Activated effector memory CD4-positive, alpha-beta T cell treated with Interleukin-2 at 50 U/mL for 16 hours (primary cell): ENCODE measurements at places on chromosomes 5 and 9.
A peak's percentile ranks its signal among the peaks of the same experiment; 100 is the strongest.

DNA sequence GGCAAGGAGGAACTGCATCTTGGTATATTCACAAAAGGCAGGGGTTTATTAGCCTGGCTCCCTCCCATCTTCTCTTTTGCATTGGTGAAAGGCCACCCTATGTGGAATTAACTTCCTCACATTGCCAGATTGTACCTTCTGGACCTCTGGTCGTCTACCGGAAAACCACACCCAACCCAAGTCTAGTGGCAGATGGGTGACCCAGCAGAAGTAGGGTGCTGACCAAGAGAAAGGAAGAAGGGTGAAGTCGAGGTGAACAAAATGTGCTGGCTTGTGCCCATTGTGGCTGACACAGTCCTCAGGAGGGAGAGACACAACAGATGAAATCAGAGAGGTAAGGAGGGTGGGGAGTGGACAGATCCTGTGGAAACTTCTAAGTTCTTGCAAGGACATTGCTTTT lies 39.8 kb upstream of the DAP start:
- DNase-seq: no peak

GRCh38 chr9:27749838-27750237 lies 176.6 kb upstream of the C9orf72 start:
- DNase-seq: no peak

DNA sequence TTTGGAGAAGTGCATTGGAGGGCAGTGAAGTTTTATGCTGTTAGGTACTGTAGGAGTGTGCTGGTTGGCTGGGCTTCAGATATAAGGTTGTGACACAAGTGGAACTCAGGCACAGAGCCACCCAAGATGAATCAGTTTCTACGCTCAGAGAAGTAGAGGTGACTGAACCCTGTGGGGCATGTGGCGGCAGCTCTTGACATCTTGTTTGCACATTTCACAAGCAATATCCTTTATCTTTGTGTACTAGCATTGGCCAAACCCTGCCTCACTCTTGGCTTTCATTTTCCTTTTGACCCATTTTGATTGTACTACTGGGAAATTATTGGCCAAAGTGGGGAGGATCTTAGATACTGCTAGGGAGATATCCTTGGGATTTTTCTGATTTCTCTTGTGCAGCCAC lies 110.0 kb downstream of the PSAT1 start:
- no peak for DNase-seq

DNA sequence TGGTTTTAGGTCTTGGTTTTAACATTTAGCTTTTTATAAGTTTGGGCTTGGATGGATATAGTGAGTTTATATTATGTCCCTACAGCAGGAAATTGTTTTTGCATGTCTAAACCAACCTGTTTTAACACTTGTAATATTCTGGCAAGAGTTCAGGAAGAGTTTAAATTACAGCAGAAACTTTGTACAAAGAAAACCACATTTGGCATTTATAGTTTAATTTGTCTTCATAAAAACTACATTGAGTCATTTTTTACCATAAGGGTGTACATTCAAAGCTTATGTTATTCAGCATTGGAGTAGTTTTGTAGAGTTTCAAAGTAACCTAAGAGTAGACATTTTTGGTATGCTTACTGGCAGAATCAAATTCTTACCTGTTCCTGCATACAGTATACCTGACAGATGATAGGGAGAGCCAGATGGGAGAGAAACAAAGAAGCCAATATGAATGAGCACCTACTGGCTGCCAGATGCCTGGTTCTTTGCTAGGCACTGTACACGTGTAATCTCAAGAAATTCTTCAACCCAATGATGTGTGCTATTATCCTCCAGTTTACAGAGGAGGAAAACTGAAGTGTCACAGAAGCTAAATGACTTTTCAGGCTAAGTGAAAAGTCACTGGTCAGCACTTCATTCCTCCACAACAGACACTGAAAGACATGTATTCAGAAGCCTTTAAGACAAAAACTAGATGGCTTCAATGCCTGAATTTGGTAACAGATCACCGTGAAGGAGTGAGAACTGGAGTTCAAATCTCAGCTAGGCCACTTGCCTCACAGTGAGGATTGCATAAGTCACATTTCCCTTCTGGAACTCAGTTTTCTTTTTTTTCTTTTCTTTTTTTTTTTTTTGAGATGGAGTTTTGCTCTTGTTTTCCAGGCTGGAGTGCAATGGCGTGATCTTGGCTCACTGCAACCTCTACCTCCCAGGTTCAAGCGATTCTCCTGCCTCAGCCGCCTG lies 25.9 kb upstream of the ECM2 start:
- DNase-seq: no peak

- DNase-seq: no peak
These were observed 27.1 kb downstream of the RFX3 start for GRCh38 chr9:3498691-3499090.

GRCh38 chr9:133403766-133404453 lies 13.9 kb downstream of the REXO4 start:
- peak; percentile 37 for DNase-seq

GRCh38 chr9:100021931-100022330 lies 76.9 kb downstream of the ERP44 start:
- DNase-seq: no peak

- DNase-seq: no peak
These were observed 35.7 kb upstream of the LURAP1L start for GRCh38 chr9:12739014-12739652.

DNA sequence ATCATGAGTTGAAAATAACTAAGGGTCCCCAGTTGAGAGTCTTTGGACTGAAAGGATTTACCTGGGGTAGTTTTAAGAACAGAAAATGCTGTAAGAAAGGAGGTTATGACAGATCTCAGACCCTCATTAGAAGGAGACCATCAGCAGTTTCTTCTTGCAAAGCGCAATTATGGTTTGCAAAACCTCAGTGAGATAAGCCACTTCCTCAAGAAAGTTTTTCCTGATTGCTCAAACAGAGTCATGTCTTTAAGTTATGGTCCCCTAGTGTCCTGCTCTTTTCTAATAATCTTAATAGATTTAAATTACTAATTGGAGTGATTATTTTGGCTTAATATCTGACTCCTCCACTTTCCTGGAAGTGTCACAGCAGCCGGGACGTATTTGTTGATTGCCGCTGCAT lies 293.2 kb upstream of the KLF4 start:
- no peak for DNase-seq

DNA sequence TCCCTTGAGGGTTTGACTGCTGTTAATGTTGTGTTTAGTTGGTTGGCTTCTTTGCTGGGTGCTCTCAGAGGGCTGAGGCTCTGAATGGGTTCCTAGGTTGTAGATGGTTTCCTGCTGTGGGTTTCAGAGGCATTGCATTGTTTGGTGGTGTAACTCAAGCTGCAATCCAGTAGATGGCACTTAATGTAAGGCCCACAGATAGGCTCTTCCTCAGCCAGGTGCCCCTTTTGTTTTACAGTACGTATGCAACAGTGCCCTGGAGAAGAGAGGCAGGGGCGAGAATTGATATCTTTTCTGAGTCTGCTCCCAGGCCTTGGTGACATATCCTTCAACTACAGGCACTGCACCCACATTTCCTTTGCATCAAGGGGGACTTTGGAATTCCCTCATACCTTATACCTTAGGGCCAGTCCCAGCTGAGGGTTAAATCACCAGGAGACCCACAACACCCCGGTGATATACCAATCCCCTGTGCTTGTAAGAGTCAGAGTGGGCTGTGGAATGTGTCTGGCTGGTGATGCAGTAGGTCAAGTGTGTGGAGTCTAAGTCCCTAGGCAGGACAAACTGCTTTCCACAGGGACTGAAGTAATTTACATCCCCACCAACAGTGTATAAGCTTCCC lies 7.0 kb upstream of the UGT3A2 start:
- no peak for DNase-seq

GRCh38 chr5:101687349-101687985 lies 608.6 kb downstream of the SLCO4C1 start:
- DNase-seq: no peak

- DNase-seq: no peak
These were observed 47.7 kb upstream of the CDH12 start for GRCh38 chr5:22900801-22901310.

GRCh38 chr5:154547551-154547950 lies 69.5 kb upstream of the HAND1 start:
- no peak for DNase-seq

- DNase-seq: no peak
These were observed at the start of gene SHISAL2B for GRCh38 chr5:64690417-64691151. TSS of gene SHISAL2B (plus strand) at chr5:64690503. CDS start at chr5:64690624, 121 bp downstream.

DNA sequence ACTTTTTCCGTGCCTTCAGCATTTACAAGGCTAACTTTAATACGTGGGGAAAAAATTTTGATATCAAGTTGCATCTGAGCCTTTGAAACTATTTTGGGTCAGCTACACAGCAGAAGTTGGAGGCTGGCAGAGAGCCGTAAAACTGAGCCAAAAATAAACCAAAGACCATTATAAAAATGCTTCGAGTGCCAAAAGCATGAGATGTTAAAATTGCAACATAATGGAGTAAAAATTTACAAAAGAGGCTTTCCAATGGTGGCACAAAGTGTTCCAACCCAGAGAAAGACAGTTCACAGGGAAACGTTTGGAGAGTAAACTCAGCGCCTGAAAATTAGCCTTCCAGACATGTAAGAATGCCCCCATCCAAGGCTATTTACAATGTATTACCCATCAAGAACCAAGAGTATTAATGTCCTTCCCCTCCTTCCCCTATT lies 190.3 kb downstream of the TLE1 start:
- no peak for DNase-seq

- DNase-seq: no peak
These were observed 1953.8 kb downstream of the MAT2B start for GRCh38 chr5:165459232-165459631.

DNA sequence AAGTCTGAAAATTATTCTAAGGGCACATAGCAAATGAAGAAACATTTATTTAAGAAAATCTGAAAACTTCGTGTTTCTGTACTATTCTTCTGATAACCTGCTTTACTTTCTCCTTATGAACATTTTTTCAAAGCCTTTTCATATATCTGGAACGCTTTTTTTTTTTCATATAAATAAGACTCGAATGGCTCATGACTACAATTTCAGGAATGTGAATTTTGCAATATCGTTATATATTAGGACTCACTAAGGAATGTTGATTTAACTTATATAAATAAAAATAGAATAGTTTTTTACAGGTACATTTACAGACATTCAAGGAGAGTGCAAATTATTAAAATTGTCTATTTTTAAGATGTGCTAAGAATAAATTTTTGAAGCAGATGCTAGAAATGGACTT lies 42.9 kb downstream of the GPBP1 start:
- DNase-seq: no peak

GRCh38 chr5:122940890-122941289 lies 95.5 kb downstream of the SNX24 start:
- no peak for DNase-seq

- no peak for DNase-seq
These were observed 28.4 kb downstream of the FBXW11 start for GRCh38 chr5:171978016-171978415.

DNA sequence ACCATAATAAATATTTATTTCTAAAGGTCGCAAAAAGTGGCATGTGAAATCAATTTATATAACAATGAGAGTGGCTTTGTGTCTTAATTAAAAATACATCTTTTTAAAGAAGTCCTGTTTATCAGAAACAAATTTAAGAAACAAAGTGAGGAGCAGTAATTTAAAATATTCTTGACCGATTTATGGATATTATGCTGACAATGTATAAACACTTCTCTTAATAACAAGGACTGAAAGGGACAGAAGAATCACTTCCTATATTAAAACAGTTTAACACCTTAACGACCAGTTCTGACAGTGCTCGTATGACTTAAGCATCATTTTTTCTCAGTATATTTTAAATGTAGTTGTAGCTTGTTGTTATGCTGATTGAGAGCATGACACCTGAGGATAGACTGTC lies 149.1 kb downstream of the GABRB2 start:
- DNase-seq: no peak

DNA sequence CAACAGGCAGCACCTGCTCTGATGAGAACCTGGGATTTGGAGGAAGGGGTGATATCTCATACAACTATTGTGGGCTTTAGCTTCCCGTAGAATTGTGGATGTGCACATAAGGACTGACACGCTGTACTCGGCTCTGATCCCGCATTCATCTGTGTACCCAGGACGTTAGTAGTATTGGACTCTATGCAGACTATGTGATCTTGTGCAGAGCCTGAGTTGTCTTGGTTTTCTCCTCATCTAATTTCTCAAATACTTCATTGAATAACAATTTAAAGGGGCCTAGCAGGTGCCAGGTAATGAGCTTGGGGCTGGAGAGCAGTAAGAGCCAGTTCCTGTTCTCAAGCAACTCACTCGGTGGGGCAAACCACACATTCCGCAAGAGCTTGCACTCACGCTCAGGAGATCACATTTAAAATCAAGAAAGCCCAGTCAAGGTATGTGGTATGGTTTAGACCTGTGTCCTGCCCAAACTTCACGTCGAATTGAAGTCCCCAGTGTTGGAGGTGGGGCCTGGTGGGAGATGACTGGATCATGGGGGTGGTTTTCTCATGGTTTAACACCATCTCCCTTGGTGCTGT lies 14.8 kb downstream of the C5orf15 start:
- no peak for DNase-seq

- no peak for DNase-seq
These were observed 204.0 kb downstream of the GADD45G start for GRCh38 chr9:89808756-89809181.

- DNase-seq: no peak
These were observed 276.8 kb downstream of the MCTP1 start for GRCh38 chr5:95007921-95008597.

GRCh38 chr9:35028341-35028740 lies 38.8 kb downstream of the DNAJB5 start:
- no peak for DNase-seq

GRCh38 chr9:17864951-17865350 lies 286.1 kb downstream of the SH3GL2 start:
- DNase-seq: no peak

DNA sequence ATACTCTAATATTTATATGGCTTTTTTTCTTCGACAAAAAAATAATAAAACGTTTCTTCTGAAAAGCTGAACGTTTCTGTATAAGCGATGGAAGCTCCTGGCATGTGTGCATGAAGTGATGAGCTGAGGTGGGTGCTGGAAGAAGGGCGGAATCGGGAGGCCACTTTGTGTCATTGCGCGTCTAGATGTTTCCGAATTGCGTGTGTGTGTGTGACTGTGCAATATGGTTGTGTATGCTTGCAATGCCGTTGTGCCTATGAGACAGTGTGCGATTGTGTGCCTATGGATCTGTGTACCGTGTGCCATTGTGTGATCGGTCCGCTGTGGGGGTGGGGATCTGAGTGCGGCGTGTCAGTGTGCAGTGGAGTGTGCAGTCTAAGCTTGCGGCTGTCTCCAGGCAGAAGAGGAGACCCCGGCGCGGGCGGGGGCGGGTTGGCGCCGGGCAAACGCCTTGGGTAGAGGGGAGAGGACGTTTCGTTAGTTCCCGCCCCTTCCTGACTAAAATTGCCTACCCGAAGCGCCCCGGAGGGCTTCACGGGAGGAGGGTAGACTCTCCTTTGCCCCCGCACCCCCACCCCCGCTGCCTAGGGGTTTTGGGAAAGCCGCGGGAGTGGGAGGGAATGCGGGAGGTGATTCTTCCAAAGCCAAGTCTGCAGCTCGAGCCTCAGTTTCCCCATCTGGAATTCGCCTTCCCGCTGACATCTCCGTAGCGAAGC lies 24.2 kb downstream of the PCDHGC5 start:
- peak; percentile 7 for DNase-seq

GRCh38 chr9:137272241-137273094 lies 5.1 kb upstream of the TOR4A start:
- DNase-seq: no peak
